Right atrium auricular region (tissue), 2 donors: ENCODE measurements at places on chromosomes 5 and 9. TPM values are rescaled to one million over a fixed set of nuclear protein-coding genes. Genes with fewer than 3 reads are reported as not detected.

The ARID3C gene
- total RNA-seq: not detected

The TMEM171 gene
- 0.59 TPM for total RNA-seq

The CSF2 gene
- not detected for total RNA-seq

The C5orf24 gene
- total RNA-seq: 34.9 TPM

The SLC6A7 gene
- not detected for total RNA-seq

The CMYA5 gene
- total RNA-seq: 1,662 TPM

The MSX2 gene
- total RNA-seq: 3.4 TPM

The TSSK1B gene
- not detected for total RNA-seq

The WDR38 gene
- not detected for total RNA-seq

The PCDHGC3 gene
- total RNA-seq: 38.3 TPM

The SPATA31D4 gene
- total RNA-seq: not detected

The NTRK2 gene
- total RNA-seq: 11.9 TPM

The ARHGEF28 gene
- 1.0 TPM for total RNA-seq

The WDR31 gene
- total RNA-seq: 2.3 TPM

The TOMM5 gene
- 45.5 TPM for total RNA-seq

The FREM1 gene
- 2.4 TPM for total RNA-seq

The TRIM7 gene
- total RNA-seq: 7.7 TPM

The ZSWIM6 gene
- total RNA-seq: 5.6 TPM

The OR1Q1 gene
- not detected for total RNA-seq

The TMEM174 gene
- not detected for total RNA-seq

The C9orf153 gene
- total RNA-seq: not detected

The FYB1 gene
- total RNA-seq: 1.8 TPM

The PCDHA5 gene
- total RNA-seq: not detected

The TTC1 gene
- total RNA-seq: 77.0 TPM
